ENCODE measurements at places on chromosomes 6 and 20.

GRCh38 chr6:1423578-1423977 is 34.2 kb downstream of the FOXF2 start:
- no peak for DNase-seq

- DNase-seq: no peak
These were observed 327.9 kb upstream of the SOX4 start for GRCh38 chr6:21265730-21266044.

DNA sequence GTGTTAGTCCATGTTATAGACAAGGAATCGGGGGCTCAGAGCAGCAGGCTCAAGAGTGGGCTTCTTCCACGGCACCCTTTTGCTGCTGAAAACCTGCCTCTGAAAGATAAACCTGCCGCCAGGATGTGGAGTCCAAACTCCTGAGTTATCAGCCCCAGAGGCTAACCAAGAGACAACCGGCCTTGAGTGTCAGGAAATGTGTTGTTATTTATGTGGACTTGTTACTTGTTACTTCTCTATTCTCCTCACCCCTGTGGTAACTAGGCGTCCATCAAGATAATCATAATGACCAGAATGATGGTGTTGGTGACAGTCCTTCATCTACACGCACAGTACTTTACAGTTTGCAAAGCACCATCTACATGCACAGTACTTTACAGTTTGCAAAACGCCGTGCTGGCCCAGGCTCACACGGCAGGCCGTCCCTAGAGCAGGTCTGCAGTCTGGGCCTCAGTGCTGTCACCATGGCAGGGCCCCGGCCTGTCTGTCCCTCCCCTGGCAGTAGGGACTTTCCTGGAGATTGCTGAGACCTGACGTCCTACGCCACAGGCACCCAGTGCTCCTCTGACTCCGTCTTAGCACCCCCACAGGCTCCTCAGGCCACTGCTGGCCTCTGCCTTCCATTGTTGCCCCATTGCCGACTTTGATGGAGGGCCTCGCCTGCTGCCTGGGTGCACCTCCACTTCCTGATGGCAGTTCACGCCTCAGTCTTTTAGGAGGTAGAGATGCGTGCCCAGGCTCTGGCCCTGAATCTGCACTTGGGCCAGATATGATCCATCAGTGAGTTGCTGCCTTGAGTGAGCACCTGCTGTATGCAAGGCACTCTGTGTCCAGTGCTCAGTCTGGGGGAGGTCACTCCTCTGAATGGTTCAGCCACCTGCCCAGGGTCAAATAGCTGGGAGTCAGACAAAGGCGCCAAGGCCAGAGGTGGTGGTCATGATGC is 9.1 kb upstream of the BPIFB4 start:
- no peak for DNase-seq

GRCh38 chr6:33898771-33899170 is 95.0 kb upstream of the MLN start:
- DNase-seq: no peak

DNA sequence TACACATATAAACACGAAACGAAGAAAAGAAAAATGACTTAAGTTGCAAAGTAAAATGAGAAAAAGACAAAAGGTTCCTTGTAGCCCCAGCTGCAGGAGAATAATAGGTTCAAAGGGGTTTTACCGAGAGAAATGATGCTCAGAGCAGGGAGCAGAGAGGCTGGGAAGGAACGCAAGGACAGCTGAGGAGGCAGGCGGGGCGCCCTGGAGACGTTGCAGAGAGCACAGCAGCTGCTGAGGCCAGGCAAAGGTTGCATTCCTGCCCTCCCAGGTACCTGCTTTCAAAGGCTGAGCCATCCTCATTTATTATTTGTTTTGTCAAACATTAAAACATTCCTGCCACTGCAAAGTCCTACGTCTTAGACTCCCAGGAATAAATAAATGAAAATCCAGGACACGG is 16.2 kb upstream of the VAPB start:
- DNase-seq: no peak

DNA sequence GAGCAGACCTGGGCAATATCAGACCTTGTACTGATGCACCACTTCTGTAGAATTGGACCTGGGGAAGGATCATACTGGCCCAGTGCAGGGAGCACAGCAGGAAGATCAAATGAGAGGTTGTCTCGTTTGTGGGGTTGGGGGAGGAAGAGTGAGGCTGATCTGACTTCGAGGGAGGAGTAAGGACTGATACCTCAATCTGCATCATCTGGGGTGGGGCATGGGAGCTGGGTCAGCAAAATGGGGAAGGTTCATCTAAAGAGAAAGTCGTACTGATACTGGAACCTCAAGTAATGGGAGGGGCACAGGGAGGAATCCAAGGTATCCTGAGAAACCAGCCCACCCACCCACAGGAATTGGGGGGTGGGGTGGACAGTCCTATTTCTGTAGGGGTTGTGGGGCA is 3.7 kb downstream of the RNF39 start:
- DNase-seq: no peak

- DNase-seq: no peak
These were observed 375.2 kb downstream of the CD109 start for GRCh38 chr6:74071214-74071613.

DNA sequence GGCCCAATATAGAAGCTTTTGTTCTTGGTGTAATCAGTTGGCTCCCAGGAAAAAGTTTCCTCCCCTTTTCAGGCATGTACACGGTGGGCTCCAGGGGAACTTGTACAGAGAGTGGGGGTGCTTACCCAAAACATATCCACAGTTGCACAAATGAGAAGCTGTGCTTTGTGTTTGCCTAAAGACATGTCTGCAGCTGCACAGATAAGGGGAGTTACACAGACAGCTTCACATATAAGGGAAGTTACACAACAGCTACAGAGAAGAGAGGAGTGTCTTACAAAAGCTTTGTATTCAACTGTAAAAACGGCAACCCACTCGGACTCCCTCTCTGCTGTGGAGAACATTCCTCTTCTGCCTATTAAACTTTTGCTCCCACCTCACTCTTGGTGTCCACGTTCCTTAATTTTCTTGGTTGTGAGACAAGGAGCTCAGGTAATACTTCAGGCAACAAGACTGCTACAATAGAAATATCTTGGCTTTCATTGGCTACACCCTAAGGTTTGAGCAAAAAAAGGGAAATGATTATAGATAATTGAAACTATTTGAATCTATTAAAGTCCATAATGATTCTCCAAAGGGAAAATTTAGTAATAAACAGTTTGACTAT is 7.4 kb upstream of the PNRC1 start:
- no peak for DNase-seq

DNA sequence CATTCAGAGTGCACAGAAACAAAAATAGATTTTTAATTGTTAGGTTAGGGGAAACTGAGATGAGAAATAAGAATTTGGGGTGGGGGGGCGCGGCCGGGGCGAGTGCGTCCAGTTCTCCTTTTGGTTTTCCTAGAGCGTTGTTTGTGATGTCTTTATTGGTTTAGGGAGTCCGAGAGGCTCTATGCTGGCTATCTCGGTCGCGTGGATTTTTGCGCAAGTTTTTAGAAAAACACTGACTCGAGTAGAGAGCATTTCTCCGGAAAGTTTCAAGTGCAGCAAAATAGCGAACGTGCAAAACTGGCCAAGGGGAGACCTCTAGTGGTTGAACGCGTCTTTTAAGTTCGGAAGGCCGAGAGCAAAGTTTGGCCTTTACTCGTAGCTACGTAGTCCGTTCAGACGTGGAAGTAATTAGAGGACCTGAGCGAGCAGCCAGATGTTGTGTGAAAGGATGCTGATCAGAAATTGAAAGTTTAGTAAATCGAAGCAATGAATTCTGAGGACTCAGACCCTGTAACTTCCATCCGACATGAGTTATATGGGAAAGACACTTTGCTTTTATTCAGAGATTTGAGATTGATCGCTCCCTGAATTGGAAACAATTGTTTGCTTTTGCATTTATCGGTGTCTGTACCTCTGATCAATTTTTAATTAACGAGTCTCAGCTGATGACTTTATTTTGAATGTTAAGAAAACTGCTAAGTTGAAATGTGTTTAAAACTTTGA is 2.7 kb downstream of the L3MBTL3 start:
- peak; percentile 54 for DNase-seq

- peak; percentile 96 for DNase-seq
These were observed at the start of gene EFHC1 for GRCh38 chr6:52419809-52420667. TSS of gene EFHC1 (plus strand) at chr6:52420342. CDS start at chr6:52420411, 69 bp downstream.

DNA sequence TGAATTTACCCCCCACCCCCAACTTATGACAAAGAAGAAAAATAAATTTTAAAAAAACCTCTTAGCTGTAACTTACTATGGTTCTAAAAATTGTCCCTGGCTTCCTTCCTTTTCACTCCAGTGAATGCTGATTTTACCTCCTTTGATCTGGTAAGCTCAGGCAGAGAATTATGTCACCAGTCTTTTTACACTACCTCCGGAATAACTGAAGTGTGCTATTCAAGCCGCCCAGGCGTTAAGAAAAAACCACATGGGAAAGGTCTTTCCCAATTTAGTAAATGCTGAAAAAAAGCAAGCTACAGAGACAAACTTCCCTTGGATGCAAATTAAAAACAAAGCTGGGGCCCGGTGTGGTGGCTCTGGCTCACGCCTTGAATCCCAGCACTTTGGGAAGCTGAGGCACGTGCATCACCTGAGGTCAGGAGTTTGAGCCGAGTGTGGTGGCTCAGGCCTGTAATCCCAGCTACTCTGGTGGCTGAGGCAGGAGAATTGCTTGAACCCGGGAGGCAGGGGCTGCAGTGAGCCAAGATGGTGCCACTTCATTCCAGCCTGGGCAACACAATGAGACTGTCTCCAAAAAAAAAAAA is 12.4 kb downstream of the SNX5 start:
- DNase-seq: no peak

DNA sequence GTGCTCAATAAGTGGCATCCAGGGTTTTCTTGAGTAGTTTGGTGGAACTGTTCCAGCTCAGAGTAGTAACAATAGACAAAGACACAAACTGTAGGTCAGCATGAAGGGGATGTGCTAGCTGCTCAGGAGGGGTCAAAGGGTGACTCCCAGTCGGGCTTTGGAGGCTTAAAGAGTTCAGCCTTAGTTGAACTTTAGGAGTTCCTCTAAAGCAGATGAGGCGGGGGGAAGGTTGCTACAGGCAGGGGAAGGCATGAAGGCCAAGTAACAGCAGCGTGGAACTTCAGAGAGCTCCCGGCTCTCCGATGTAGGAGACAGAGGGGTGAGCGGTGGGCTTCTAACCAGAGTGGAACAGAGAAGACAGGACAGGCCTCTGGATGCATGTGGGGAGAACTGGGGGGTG is 115.5 kb upstream of the CD93 start:
- DNase-seq: no peak

DNA sequence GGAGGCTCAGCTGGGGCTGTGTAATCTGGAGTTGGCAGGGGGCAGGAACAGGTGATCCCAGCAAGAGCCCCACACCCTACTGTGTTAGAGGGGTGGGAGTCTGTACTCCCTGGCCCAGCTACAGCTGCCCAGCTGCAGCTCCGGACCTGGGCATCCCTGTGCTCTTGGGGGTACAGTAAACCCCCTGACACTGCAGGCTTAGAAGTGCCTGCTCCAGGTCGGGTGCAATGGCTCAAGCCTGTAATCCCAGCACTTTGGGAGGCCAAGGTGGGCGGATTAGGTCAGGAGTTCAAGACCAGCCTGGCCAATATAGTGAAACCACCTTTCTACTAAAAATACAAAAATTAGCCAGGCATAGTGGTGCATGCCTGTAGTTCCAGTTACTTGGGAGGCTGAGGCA is 1228.6 kb upstream of the EYS start:
- no peak for DNase-seq

DNA sequence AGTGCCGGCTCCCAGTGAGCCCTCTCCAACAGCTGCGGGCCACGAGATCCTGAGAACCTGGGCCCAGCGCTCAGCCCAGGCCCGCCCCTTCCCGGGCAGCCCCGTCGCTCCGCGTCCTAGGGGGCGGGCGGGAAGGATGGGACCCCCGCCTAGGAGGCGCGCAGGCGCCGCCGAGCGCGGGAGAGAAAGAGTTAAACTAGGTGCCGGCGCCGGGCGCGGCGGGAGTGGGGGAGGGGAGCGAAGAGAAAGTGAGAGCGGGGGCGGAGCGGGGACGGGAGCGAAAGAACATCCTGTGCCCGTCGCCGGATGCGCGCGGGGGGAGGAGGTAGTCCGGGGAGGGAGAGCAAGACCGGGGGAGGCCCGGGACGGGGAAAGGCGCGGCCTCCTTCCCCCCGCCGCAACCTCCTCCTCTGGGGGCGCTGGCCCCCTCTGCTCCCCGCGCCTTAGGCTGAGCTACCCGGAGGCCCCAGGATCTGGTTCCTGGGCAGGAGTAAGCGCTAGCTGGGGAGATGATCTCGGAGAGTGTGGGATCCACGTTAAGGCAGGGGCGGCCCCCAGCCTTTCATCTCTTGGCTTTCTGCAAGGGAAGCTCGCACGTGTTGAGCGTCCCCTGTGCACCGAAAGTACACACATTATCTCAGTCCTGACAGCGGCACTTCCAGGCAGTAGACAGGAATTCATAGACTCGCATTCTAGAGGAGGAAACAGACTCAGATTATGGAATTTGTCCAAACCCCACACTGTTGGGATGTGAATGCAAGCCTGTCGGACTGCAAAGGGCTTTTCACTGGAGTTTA is 4.9 kb upstream of the ARMC12 start:
- peak; percentile 92 for DNase-seq

- DNase-seq: no peak
These were observed 126.8 kb upstream of the AGPAT4 start for GRCh38 chr6:161400671-161401070.

DNA sequence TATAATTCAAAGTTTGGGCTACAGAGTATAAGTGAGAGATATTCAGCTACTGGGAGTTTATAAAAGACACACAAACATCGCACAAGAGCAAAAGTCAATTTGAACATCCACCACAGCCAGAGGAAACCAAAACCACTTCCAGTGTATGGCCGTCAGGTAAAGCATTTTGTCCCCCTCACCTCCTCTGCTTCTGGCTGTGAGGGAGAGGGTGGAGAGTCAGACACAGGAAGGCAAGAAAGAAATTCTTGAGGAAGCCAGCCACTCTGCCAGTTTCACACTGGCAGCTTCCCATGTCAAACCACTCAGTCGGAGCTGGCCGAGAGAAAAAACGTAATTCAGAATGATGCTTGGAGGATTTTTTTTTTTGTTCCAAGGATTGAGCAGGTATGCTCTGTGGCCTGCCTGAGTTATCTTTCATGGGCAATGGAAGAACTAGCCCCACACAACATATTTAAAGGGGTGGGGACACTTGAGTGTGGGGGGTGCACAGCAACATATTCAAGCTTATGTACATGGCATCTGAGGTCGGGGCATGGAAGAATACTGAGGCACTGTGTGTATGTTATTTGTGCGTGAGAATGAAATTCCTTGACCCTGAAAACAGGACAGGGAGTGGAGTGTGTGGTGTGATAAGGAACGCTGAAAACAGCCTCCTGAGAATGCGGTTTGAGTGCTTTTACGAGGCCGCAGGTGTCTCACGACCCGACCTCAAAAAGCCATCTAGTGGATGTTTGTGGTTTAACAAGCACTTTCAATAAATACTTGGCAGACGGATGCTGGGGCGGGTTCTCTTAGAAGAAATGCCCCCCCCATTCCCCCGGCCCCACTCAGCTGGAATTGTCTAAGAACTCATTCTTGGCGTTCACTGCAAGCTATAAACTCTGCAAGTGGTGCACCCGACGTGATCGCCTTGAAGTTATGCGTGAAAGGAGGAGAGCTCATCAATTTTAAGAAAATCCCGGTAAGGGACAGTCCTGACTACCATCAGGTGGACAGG is 27.5 kb upstream of the ZBTB22 start:
- DNase-seq: no peak

- DNase-seq: no peak
These were observed 707.9 kb upstream of the NRSN1 start for GRCh38 chr6:23418095-23418494.

All from stimulated activated CD8-positive, alpha-beta memory T cell treated with anti-CD3 and anti-CD28 coated beads, Interleukin-7, amount 100 ng/mL, for 1 hour (primary cell).